NT2/D1 (cell line): ENCODE measurements at places on chromosomes 16 and 17.
A peak's percentile ranks its signal among the peaks of the same experiment; 100 is the strongest.

DNA sequence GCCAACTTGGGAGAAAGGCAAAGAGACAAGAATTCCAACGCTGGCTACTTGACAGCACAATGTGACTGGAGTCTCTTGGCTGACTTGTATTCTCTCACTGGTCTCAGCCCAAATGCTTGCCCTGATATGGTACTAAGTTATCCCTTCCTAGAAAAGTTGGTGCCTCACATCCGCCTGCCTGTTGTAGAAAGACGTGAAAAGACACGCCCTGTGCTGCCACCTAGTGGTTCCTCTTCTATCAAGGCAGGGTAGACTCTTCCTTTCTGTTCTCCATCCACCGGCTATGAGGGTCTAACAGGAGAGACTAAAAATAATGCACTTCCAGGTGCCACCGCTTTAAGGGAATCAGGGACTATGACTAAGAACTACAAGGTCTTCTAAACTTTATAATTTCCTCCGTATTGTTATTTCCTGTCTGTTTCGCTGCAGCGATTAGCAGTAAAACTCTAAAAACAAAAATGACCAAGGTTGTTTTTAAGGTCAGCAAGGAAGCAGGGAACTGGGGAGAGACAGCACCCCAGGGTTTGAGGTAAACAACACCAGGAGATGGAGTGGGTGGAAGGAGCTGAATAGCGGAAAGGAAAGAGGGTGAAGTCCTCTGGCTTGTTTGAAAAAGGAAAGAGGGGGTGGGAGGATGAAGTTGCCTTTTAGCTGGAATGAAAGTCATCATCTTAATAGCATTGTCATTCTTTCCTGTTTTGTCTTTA is 109.5 kb downstream of the YPEL2 start:
- DNase-seq, result peak; percentile 79

DNA sequence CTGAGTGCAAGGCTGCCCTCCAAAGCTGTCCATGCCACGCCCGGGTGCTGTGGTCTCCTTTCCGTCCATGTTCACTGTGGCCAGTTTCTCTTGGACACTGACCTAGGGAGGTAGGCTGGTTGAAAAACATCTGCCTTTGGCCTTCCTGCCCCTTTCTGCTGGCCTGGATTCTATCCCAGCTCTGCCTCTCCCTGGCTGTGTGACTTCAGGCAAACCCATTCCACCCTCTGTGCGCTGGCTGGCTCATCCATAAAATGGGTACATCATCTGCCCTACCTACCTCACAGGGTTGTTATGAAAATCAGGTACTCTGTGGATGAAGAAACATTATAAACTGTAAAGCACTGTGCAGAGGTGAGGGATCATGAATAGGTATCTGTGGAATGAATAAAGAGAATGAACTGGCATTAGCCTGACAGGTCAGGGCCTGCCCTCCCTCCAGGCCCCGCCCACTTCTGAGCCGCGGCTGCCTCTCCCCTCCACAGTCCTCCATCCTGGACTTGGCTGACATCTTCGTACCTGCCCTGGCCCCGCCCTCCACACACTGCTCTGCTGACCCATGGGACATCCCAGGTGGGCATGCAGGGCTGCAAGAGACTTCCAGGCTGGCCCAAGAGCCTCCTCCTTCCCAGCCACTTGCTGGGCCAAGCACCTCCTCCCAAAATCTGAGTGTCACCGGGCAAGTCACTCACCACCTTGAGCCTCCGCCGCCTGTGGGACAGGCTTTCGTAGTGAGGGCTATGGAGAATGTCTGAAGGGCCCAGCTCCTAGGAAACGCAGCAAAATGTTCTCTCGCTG is 7.0 kb upstream of the SPATA20 start:
- DNase-seq, result no peak

- DNase-seq, result no peak
These were observed 39.8 kb downstream of the HSBP1 start for GRCh38 chr16:83847371-83848225.

DNA sequence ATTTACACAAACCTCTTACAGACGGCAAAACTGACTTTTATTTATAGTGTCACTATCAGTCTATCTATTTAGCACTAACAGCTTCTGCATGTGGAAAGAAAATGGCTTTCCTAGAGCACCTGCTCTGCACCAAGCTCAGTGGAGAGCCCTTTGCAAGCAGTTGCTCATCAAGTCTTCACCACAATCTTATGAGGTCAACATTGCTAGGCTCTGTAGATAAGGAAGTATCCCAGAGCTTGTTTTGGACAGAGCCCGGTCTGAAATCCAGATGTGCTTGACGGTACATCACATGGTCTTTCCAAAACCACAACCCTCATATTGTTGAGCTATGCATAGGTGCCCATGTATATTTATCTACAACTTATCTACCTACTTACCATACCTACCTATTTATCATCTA is 572.7 kb upstream of the CDH5 start:
- DNase-seq, result no peak

DNA sequence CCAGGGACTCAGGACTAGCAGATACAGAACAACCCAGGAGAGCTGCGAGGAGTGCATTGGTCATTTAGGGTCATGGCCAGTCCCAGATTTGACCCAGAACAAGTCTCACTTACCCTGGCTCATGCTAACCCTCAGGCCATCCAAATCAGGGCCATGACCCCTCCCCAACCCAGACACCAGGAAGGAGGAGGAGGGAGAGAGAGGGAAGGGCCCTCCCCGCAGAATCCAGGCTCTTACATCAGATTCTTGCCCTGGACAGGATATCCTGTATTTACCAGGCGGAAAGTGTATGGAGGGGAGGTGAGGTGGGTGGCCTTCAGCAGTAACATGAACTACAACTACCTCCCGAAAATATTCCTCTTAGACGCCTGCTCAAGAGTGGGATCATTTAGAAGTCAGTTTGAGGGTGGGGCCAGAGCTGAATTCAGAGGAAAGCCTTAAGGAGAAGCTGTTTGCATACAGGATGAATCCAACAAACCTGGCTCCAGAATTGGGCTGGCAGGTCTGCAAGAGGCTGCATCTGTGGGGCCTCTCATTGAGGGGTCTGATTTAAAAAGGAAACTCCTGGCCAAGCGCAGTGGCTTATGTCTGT is 2.1 kb downstream of the VAT1 start:
- no peak for DNase-seq

DNA sequence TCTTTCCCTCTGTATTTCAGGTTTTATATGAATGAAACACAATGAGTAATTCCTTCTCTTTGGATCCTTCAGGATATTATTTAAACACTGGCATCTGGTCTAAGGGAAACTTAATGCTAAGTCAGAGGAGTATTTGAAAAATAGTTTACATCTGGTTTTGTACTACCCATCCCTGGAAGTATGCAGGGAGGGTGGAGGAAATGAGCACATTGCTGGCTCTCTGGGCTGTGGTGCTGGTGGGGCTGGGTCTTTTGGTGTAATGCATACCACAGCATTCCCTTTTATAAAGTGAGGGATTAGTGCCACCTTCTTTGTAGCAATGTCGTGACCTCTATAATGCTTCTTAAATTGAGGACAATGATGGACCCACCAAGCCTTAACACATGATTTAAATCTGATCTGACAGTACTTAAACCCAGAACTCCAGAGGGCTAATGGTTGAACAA is 105.5 kb upstream of the AXIN2 start:
- DNase-seq, result no peak

DNA sequence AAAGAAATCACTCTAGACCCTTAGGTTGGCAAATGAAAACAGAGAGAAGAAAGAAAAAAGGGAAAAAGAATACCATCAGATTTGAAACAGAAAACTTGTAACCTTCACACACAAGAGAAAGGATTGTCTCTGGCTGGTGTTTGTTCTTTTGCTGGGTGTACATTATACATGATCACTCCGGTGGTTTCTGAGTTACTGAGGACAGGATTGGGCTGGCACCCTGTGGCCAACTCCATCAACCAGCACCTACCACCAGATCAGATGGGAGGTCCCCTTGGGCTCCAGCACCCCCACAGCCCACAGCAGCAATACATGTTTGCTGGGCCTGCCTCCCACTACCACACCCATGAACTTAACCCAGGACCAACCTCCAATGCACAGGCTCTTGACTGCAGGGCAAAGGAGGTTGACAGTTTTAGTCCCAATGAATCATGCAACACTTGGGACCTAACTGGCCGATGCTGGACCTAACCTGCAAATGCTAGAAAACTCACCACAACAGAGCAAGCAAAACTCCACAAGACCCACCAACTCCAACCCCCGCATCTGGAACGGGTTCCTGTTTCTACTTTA is 308.3 kb downstream of the SOX9 start:
- no peak for DNase-seq
